ENCODE measurements at places on chromosomes 5 and 9. TPM values are rescaled to one million over a fixed set of nuclear protein-coding genes. Genes with fewer than 3 reads are reported as not detected.

The COL5A1 gene
- total RNA-seq = 0.13 TPM

- DNase-seq = no peak
These were observed 349.1 kb downstream of the ISL1 start for GRCh38 chr5:51732304-51732703.

The ZFP37 gene
- 0.22 TPM for total RNA-seq

DNA sequence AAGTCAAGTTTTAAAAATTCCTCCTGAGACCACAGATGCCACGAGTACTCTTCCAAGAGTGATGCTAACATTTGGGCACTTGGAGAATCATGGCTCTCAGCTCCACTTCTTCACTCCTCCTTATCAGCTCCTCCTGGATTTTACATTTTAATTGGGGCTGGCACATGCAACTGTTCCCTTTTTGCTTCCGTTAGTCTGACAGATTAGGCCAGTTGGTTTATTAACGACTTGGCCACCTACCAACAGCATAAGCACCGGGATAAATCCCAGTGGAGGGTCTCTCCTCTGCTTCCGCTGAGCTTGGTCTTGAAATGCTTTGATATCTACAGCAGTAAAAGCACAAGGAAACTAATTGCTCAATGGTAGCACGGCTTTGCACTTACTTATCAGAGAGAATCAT lies 134.6 kb upstream of the RASEF start:
- DNase-seq = no peak

- DNase-seq = no peak
These were observed 1.1 kb upstream of the LRRC70 start for GRCh38 chr5:62577488-62577887.
